Immature natural killer cell (primary cell): ENCODE measurements at places on chromosomes 4 and X.

DNA sequence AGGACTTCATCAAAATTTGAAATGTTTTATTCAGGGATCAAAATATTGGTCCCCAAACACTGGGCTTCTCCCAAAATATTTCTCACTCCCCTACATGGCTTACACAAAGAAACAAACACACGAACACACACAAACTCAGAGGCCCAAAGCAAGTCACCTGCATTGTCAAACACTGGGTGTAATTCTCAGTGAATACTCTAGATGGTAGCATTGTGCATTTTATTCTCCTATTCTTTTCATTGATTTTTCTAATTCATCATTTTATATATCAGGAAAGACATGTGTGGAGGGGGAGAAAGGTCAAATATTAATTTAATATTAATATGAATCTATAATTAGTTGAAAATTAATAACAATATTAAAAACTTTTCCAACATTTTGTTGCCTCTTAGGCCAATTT, 72.3 kb upstream of the TNMD start:
- no peak for DNase-seq

- no peak for DNase-seq
These were observed 152.8 kb downstream of the ENPP6 start for GRCh38 chr4:184064877-184065276.

DNA sequence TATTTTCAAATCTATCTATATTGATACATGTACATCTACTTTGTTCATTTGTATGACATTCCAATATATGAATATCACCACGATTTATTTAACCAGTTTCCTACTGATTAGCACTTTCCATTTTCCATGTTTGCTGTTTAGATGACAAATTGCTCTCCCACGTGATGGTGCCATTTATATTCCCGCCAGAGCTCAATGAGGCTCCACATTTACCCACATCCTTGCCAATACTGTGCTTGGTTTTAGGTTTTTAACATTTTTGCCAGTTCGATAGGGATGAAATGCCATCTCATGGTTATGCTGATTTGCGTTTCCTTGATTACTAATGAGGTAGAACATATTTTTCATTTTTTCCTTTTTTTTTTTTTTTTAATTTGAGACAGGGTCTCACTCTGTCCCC, 86.7 kb upstream of the TRIM2 start:
- DNase-seq = no peak

DNA sequence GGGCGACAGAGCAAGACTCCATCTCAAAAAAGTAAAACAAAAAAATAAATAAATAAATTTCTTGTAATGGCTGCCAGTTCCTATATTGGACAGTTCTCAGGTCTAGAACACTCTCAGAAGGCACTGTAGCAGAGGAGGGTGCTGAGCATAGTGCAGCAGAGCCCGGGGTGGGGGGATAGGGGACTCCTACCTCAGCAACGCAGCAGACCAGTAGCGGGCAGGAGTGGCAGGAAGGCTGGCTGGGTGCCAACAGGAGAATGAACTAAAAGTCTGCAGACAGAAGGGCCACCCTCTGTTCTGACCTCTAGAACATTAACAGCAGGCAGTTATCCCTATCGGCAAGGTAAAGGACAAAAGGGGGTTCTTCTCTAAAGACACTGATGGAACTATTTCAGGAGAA, 20.2 kb downstream of the PDK3 start:
- no peak for DNase-seq

GRCh38 chrX:45775468-45775867, 574.8 kb upstream of the DIPK2B start:
- DNase-seq = no peak

- no peak for DNase-seq
These were observed 1382.7 kb downstream of the PCDH7 start for GRCh38 chr4:32102896-32103295.

DNA sequence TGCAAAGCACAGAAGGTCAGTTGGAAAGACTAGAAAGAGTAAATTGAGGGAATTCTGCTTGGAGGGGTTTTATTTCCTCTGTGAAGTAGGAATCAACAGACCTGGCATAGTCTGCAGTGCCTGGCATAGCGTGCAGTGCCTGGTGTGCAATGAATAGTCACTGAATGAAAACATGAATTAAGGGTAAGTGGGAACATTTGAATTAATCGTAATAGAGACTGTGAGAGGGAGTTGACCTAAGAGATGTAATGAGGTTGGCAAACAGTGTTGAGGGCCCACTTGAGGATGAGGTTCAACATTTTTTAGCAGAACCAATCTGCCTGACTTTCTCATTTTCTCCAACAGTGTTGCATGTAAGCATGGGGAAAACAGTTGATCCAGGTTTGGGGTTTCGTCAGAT, 377.2 kb upstream of the FTHL17 start:
- no peak for DNase-seq

GRCh38 chrX:91066104-91066503, 368.5 kb upstream of the PABPC5 start:
- no peak for DNase-seq
